LHCN-M2 (cell line): ENCODE measurements at places on chromosomes 5 and 9. TPM values are rescaled to one million over a fixed set of nuclear protein-coding genes. Genes with fewer than 3 reads are reported as not detected.

FCN2 gene
- total RNA-seq, result not detected in 2 replicates

IRX4 gene
- not detected in 2 replicates for total RNA-seq

ITK gene
- 0.06 TPM in 1 of 2 replicates, not detected in the other for total RNA-seq

TXNDC8 gene
- total RNA-seq, result not detected in 2 replicates

KIAA1191 gene
- total RNA-seq, result 110 and 118 TPM in 2 replicates

TRPM6 gene
- not detected in 2 replicates for total RNA-seq

GAPT gene
- not detected in 2 replicates for total RNA-seq

MSH3 gene
- total RNA-seq, result 12.6 and 15.8 TPM in 2 replicates

BARX1 gene
- not detected in 2 replicates for total RNA-seq

ANKDD1B gene
- 0.06 and 0.17 TPM in 2 replicates for total RNA-seq

GRCh38 chr5:103232393-103232999 is 26.1 kb upstream of the MACIR start:
- DNase-seq, result peak; percentile 29

DNA sequence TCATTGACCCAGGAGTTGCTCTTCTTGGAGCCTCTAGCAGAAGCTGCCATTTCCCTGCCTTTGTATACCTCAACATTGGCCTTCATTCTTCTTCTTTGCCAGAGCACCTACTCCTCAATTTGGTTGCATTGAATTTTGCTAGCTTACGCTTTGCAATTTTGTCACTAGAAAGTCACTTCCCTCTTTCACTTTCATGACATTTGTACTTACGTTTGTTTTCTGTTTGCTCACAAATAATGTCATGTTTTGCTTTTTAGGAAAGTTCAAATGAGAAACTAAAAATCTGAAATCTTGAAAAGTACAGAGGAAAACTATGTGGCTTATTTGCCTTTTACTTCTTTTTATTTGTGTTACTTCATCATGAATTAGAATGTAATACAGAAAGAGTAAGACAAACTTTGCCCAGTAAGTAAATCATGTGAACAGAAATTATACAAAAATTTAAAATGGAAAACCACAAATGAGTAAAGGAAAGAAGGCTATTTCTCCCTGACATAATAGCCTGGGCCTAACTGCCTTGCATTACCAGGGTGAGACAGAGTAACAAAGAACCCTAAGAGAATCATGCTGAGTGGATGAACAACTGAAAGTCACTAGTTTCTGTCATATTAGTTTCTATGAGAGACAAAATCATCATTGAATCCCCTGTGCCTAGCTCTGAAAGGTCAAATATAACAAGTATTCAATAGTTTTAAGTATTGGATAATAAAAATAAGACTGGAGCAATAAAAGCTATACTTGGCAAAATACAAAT is 7.4 kb upstream of the IFNA1 start:
- no peak for DNase-seq

- DNase-seq, result no peak
Observed at GRCh38 chr5:11918463-11919045, 14.3 kb upstream of the CTNND2 start.

- no peak for DNase-seq
Observed at GRCh38 chr5:17169507-17169906, 47.9 kb upstream of the BASP1 start.

GRCh38 chr5:71924980-71925379 is 182.3 kb upstream of the MAP1B start:
- DNase-seq, result peak; percentile 19

DNA sequence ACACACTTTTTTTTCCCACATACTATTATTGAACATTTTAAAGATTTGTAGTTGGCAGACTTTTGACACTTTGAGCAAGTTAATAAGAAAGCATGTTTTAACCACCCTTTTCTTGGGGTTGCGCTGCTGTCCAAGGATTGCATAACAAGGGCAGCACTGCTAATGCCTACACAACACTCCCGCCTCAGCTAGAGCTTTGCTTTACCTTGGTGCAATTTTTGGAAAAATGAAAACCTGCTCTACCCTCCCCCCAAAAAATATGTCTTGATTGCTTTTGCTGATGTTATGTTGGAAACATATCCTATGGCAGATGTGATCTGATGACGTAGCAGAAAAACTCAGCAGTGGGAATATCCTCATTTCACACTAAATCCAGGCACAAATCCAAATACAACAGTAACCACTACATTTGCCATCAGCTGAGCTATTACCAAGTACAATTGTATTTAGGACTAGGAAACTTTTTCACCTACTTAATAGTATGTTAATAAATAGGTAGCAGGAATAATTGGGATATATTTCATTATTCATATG is 51.5 kb downstream of the UBE2R2 start:
- DNase-seq, result peak; percentile 64

DNA sequence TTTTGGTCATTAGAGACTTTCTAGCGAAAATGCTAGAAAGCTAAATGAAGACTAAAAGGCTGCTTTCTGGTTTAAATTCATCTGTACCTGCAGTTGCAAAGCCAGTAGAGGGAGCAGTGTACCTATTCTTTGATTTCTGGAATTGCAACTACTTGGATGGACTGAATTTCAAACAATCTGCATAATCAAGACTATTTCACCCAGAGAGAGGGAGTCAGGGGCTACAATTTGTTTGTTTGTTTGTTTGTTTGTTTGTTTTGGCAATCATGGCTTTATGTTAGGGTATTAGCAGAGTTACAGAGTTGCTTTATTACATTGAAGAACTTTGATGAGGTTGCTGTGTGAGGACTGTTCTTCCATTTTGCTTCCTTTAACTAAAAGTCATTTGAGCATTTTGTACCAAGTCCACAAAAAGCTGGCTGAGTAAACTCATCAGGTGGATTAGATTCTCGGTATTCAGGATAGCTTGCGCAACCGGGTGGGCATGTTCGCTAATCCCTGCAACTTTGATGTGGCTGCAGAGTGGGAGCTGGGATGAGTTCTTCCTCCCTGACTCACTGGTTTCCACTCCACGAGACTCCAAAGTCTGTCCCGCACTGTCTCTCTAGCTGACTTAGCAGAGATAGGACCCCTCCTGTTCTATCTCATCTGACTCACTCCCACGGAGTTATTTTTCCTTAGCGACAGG is 80.0 kb upstream of the TUT7 start:
- DNase-seq, result peak; percentile 94

GRCh38 chr5:150043657-150044328 is 42.6 kb downstream of the CSF1R start:
- DNase-seq, result no peak

- peak; percentile 50 for DNase-seq
Observed at GRCh38 chr5:172952034-172952511, 7.2 kb upstream of the RPL26L1 start.

GRCh38 chr9:89096807-89097206 is 81.8 kb downstream of the SHC3 start:
- DNase-seq, result no peak

DNA sequence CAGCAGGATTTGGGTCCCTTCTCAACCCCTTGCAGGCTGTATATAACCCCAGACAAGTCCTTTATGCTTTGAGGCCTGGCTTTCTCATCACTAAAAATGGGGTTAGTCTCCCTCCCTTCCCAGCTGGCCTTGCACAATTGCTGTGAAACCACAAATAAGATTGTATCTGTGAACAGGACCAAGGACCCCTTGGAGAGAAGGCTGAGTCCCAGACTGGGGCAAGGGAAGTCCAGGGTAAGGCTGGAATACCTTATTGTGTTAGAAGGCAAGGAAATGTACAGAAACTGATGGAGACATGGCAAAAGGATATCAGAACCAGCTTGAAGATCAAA is 11.4 kb downstream of the MACROH2A1 start:
- no peak for DNase-seq

DNA sequence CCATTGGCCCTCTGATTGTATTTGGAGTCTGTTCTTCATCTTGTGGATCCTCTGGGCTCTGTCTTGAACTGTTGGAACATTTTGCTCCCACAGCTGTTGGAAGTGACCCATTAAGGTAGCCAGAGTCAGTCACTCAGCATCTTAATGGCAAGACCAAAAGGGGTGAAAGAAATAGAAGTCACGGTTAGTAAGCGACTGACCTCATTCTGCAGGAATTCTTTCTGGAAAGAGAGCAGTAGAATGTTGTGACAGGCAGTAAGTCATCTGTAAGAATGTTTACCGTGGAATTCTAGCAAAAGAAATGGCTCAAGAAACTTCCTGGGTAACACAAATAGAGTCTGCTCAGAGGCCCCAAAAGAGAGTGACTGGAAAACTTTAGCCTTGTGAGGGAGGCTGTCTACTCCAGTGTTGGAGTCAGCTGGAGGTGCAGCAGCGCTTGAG is 28.6 kb upstream of the TNC start:
- DNase-seq, result peak; percentile 88

DNA sequence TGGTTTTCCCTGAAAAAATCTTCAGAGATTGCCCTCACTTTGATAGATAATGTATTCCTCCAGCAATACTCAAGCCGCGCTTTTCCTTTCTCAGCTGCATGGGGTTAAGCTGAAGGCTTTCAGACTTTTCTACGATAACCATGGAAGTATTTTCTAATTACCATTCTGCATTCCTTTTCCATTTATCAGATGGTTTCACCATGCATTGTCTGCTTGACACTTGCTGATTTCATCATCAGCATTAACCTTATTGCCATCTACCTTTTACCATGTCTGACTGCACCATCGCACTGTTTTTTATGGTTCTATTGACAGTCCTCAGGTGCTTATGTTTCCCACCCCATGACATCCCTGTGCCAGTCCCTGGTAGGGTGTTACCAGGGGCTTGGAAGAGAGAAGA is 91.6 kb downstream of the DMAC1 start:
- no peak for DNase-seq

- DNase-seq, result no peak
Observed at GRCh38 chr5:543351-543750, 19.1 kb upstream of the SLC9A3 start.

- DNase-seq, result no peak
Observed at GRCh38 chr9:123416176-123416575, 60.2 kb downstream of the CRB2 start.

- no peak for DNase-seq
Observed at GRCh38 chr5:73405691-73406090, 42.9 kb downstream of the FOXD1 start.

DNA sequence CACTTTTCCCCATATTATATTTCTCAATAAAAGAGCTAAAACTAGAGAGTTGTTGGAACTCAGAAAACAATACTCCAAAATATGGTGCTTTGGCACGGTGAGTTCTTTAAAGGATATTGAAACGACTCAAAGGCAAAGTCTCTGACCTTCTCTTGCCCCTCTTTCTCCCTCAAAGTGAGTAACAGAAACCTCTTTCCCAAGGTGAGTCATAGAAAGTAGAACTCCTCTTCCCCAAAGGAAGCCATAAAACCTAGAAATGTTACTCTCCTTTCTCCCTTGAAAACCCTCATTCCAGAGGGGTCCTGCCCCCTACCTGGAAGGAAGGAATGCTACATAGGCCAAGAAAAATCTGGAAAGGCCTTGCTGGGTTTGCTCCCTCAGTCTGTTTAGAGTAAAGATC is 47.5 kb downstream of the RAPGEF6 start:
- DNase-seq, result peak; percentile 56

GRCh38 chr9:132026932-132027585 is 52.6 kb downstream of the MED27 start:
- no peak for DNase-seq

DNA sequence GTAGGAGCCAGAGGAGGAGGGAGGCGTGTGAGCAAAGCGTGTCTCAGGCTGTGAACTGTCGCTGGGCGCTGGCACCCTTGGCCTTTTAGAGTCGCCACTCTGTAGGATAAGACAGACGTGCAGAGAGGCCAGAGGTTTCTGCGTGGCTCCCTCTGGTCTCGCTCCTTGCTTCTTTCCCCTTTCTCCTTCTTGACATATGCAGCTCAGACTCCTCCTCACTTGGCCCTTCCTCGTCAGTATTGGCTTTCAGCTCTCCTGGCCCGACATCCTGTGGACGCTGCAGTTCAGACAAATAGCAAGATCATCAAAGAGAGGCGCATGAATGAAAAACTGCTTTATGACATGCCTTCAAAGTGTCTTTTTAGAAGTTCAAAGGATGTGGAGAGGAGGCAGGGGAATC is 116.8 kb upstream of the SPRY4 start:
- no peak for DNase-seq

DNA sequence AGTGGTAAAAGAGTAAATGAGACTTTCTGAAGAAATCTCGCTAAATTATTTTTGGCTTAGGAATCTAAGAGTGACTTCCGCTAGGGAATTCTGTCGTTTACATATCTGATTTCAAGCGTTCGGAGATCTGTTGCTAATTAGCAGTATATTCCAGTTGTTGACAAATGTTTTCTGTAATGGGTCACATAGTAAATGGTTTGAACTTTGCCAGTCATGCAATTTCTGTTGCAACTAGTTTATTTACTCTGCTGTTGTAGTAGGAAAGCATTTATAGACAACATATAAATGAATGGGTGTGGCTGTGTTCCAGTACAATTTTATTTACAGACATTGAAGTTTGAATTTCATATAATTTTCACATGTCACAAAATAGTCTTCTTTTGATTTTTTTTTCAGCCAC is 57.4 kb upstream of the JAK2 start:
- DNase-seq, result no peak

- DNase-seq, result no peak
Observed at GRCh38 chr5:60841361-60841760, 2.7 kb downstream of the ELOVL7 start.

- DNase-seq, result peak; percentile 85
Observed at GRCh38 chr5:132556763-132557477, at the start of gene RAD50. Gene RAD50 (plus strand): TSS chr5:132556977. CDS start chr5:132557325, 348 bp downstream.

GRCh38 chr9:80899208-80899607 is 790.1 kb downstream of the TLE1 start:
- DNase-seq, result peak; percentile 76

GRCh38 chr9:110255034-110255462 is 1.3 kb downstream of the TXN start:
- DNase-seq, result no peak

GRCh38 chr5:152364899-152365298 is 40.2 kb downstream of the NMUR2 start:
- no peak for DNase-seq

DNA sequence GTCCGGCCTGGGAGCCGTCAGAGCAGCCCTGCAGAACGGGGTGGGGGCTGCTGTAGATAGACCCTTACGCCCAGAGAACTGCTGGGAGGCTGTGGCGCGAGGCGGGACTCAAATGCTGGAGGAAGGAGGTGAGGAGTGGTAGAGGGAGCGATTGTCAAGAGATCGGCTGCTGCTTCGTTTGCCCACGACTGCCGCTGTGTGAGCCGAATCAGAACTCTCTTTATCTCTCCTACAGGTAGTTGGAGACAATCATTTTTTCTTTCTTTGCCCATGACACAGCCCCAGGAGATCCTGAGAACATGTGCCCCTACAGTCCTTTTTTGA is 456 bp downstream of the ZNF79 start:
- DNase-seq, result no peak

DNA sequence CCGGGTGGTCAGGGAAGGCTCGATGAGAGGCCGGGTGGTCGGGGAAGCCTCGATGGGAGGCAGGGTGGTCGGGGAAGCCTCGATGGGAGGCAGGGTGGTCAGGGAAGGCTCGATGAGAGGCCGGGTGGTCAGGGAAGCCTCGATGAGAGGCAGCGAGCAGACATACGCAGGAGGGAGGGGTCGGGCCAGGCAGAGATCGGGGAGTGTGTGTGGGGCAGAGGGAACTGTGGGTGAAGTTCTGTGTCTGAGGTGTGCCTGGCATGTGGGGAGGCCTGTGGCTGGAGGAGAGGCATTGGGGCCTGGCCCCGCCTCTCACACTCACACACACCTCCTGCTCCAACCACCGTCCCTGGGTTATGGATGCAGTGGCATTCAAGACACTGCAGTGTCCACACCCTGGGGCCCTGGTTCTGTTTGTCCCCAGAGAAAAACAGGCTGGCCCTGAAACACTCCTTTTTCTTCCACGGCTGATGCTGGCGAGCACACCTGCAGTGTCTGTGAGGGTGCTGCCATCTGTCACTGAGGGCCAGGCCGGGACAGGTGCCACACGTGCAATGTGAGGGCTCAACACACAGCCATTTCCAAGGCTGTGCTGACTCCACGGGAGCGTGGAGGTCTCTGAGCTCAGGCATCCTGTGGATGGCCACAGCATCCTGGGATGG is 6.5 kb upstream of the PLEKHG4B start:
- DNase-seq, result no peak

- DNase-seq, result no peak
Observed at GRCh38 chr5:149088686-149089085, 25.8 kb upstream of the SH3TC2 start.
